ENCODE measurements at places on chromosomes 7 and 10. TPM values are rescaled to one million over a fixed set of nuclear protein-coding genes. Genes with fewer than 3 reads are reported as not detected.

HYAL4 gene
- 0.14 TPM for total RNA-seq

TMEM184A gene
- total RNA-seq = not detected

PWWP2B gene
- total RNA-seq = 19.2 TPM

TUBAL3 gene
- not detected for total RNA-seq

GPR26 gene
- total RNA-seq = not detected

DNA sequence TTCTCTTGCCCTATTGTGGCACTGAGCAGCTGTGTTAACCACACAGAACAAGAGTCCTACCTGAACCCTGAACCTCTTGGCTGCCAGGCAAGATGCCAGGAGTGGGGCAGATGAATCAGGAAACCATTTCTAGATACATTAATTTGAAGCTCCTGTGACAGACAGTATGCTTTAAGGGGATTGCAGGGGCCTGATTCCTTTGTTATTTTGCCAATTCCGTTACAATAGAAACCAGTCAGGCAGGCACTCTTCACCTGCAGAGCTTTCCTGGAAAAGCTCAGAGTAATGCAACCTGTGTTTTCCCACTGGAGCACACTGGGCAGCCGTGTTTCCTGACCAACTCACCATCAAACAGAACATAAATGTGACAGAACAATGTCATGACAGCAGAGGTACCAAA is 233.1 kb downstream of the BMPER start:
- H3K4me3 ChIP-seq = no peak overlapping the region
- no peaks in the 10 kb centered on the region for H3K36me3 ChIP-seq
- no peaks in the 10 kb centered on the region for H3K27me3 ChIP-seq

DNA sequence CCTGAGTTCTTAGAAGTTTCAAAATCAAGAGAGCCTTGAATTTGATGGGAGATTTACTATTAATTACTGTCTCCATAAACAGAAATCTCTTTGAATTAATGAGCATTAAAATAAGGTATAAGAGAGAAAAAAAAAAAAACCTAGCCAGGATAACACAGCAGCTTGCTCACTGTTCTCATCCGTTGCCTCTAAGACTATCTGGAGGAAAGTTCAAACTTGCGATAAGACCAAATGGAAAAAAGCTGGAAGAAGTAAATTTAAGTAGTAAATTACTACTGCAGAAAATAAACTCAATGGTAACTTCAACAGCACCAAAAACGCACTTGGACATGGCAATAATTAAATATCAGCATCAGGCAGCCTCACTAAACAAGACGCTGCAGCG is 36.7 kb downstream of the GNA12 start:
- peaks cover 4% of the 10 kb centered on the region for H3K4me1 ChIP-seq
- H3K27ac ChIP-seq = no peak overlapping the region
- DNase-seq = no peak
- no peak overlapping the region for H3K4me3 ChIP-seq
- H3K27me3 ChIP-seq = no peaks in the 10 kb centered on the region

GRCh38 chr7:68571286-68571685 is 1027.0 kb upstream of the AUTS2 start:
- H3K27ac ChIP-seq = no peak overlapping the region
- no peaks in the 10 kb centered on the region for H3K4me1 ChIP-seq
- H3K4me3 ChIP-seq = no peak overlapping the region
- H3K36me3 ChIP-seq = no peaks in the 10 kb centered on the region
- DNase-seq = no peak

DNA sequence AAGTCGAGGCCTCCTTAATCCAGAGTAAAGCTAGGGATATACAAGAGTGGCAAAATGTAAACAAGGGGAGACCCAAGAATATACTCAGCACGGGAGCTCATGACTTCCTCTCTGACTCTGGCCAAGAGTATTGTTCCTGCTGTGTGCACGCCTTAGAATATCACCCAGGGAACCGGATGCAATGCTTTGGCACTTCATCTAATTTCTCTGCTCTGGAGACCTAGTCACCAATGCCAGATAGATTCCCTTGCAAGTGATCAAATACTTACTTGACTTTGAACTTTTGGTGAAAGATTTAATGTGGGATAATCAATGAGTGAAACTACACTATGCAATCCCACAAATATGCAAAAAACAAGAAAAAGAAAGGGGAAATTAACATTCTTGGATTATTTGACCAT is 695.5 kb downstream of the INHBA start:
- no peak overlapping the region for H3K27ac ChIP-seq
- no peak for DNase-seq
- no peaks in the 10 kb centered on the region for H3K4me1 ChIP-seq
- no peaks in the 10 kb centered on the region for H3K27me3 ChIP-seq
- H3K4me3 ChIP-seq = no peak overlapping the region
- no peaks in the 10 kb centered on the region for H3K36me3 ChIP-seq

DNA sequence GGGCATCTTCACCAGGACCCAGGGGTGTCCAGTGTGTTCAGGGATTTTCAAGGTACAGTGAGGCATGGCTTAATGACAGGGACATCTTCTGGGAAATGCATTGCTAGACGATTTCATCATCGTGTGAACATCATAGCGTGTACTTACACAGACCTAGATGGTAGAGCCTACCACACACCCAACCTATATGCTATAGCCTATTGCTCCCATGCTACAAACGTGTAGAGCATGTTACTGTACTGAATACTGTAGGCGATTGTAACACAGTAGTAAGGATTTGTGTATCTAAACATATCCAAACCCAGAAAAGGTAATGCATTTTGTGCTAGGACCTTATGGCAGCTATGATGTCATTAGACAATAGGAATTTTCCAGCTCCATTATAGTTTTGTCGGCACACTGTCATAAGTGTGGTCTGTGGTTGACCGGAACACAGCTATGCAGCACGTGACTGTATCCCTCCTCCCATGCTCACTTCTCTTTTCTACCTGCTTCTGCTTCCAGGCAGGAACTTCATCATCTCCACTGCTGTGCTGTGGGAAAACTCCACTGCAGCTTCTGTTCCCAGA is 416.2 kb upstream of the NFE2L3 start:
- no peak for DNase-seq
- H3K27me3 ChIP-seq = peaks cover 23% of the 10 kb centered on the region
- no peaks in the 10 kb centered on the region for H3K36me3 ChIP-seq
- H3K27ac ChIP-seq = no peak overlapping the region
- H3K4me1 ChIP-seq = no peaks in the 10 kb centered on the region

GRCh38 chr10:92848441-92849233 is at the start of gene EXOC6:
Gene EXOC6, plus strand, starts transcription at chr10:92848520. Its CDS starts 14 bp downstream, at chr10:92848534.
- H3K4me1 ChIP-seq = peaks cover 12% of the 10 kb centered on the region
- H3K27ac ChIP-seq = peak within 1 kb of the TSS; percentile 72

GRCh38 chr10:93758891-93759410 is 1.2 kb downstream of the LGI1 start:
- H3K27ac ChIP-seq = no peak overlapping the region
- no peaks in the 10 kb centered on the region for H3K36me3 ChIP-seq
- H3K4me3 ChIP-seq = no peak overlapping the region
- peaks cover 30% of the 10 kb centered on the region for H3K27me3 ChIP-seq

GRCh38 chr10:22986771-22987542 is 59.1 kb downstream of the ARMC3 start:
- DNase-seq = no peak
- no peaks in the 10 kb centered on the region for H3K4me1 ChIP-seq
- no peak overlapping the region for H3K4me3 ChIP-seq
- no peaks in the 10 kb centered on the region for H3K27me3 ChIP-seq
- H3K27ac ChIP-seq = no peak overlapping the region

DNA sequence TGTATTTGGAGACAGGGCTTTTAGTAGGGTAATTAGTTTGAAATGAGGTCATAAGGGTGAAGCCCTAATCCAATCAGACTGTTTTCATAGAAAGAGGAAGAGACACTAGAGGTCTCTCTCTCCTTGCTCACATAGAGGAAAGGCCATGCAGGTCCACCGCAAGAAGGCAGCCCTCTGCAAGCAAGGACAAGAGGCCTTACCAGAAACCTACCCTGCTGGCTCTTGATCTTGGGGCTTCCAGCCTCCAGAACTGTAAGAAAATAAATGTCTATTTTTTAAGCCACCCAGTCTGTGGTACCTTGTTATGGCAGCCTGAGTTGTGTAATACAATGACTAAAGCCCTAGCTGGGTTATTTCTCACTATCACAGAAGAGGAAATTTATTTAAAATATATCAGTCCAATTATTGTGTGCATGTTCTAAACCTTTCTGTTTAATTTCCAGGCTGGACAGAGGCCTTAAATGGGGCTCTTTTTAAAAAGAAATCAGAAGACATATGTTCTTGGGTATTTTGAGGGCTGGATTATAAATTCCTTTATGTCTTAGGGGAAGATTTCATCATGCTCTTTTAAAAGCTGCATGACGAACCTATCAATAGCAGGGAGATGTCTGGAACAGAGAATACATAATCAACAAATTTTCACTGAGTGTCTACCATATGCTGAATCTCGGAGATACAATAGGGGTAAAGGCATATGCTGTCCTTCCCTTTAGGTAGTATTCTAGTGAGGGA is 12.9 kb upstream of the TMEM26 start:
- no peak overlapping the region for H3K27ac ChIP-seq
- H3K36me3 ChIP-seq = no peaks in the 10 kb centered on the region
- no peaks in the 10 kb centered on the region for H3K27me3 ChIP-seq
- no peak for DNase-seq

- H3K27ac ChIP-seq = no peak overlapping the region
- no peaks in the 10 kb centered on the region for H3K36me3 ChIP-seq
- DNase-seq = no peak
- H3K4me3 ChIP-seq = no peak overlapping the region
These were observed 51.7 kb upstream of the RET start for GRCh38 chr10:43024942-43025700.

GRCh38 chr7:127766831-127767459 is 115.0 kb downstream of the SND1 start:
- no peaks in the 10 kb centered on the region for H3K36me3 ChIP-seq
- H3K4me3 ChIP-seq = no peak overlapping the region
- DNase-seq = no peak
- H3K27ac ChIP-seq = no peak overlapping the region

DNA sequence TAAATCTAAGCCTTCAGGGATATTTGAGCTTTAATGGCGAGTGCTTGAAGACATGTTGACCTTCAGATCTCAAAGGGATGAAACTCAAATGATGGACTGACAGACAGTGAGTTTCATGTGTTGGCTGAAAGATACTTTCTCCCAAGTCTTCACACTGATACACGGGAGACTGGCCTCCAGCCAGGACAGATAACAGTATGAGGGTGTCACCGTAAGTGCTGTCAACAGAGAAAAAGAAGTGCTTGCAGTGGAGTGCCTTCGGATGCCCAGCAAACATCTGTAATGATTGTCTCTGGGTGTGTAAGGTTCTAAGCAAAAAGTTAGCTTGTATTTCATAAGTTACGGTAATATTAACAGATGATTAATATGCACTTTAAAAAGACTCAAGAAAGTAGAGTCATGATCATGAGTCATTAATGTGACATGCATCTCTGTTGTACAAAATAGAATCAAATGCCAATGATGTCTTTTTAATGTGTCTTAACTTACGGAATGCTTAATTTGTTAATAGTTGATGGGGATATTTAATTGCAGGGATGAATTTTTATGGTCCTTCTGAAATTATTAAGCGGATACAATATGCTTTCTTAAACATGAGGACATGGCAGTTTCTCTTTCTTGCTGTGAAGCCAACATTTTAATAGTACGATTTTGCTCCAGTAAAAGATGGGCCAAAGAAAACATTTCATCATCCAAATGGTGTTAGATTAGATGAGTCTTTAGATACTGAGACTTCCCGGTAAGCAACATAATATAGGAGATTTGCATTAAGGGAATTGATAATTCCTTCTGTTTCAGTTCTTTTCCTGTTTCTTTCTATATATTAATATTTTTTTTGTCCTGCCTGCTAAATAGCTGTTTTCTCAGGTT is 292.5 kb downstream of the GALNT17 start:
- H3K27ac ChIP-seq = no peak overlapping the region
- H3K36me3 ChIP-seq = no peaks in the 10 kb centered on the region
- DNase-seq = no peak
- no peaks in the 10 kb centered on the region for H3K27me3 ChIP-seq

- H3K36me3 ChIP-seq = no peaks in the 10 kb centered on the region
- H3K27me3 ChIP-seq = peaks cover 3% of the 10 kb centered on the region
- DNase-seq = no peak
- no peak overlapping the region for H3K4me3 ChIP-seq
These were observed 231.1 kb downstream of the ADAM12 start for GRCh38 chr10:126157189-126157588.

- H3K4me3 ChIP-seq = no peak overlapping the region
- no peak overlapping the region for H3K27ac ChIP-seq
- peaks cover 1% of the 10 kb centered on the region for H3K27me3 ChIP-seq
- no peak for DNase-seq
- no peaks in the 10 kb centered on the region for H3K36me3 ChIP-seq
These were observed 207.6 kb downstream of the GLI3 start for GRCh38 chr7:42029405-42029804.

GRCh38 chr7:127946847-127947246 is 84.4 kb downstream of the LRRC4 start:
- peaks cover 6% of the 10 kb centered on the region for H3K36me3 ChIP-seq
- no peaks in the 10 kb centered on the region for H3K27me3 ChIP-seq
- no peak overlapping the region for H3K27ac ChIP-seq
- no peaks in the 10 kb centered on the region for H3K4me1 ChIP-seq
- H3K4me3 ChIP-seq = no peak overlapping the region

DNA sequence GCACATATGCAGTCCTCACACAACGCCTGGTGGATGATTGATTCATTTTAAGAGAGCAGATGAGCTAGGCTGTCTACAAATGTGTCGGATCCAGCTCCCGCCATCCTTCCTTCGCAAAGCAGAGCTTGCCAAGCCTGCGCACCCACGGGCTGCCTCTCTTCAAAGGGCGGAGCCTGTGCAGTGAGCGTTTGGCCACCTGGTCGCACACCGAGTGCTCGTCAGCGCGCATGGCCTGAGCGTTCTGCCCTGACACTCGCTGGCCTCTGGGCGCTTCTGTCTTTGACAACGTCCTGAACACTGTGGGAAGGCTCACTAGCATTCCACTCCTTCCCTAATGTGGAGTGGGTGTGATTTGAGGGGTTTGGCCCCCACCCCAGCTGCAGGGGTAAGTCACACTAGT is 47.1 kb upstream of the TMEM72 start:
- H3K4me3 ChIP-seq = peak overlapping the region; percentile 55
- H3K27ac ChIP-seq = no peak overlapping the region
- H3K27me3 ChIP-seq = peaks cover 22% of the 10 kb centered on the region
- H3K36me3 ChIP-seq = no peaks in the 10 kb centered on the region
- peaks cover 17% of the 10 kb centered on the region for H3K4me1 ChIP-seq

- H3K36me3 ChIP-seq = no peaks in the 10 kb centered on the region
- no peaks in the 10 kb centered on the region for H3K27me3 ChIP-seq
- peaks cover 5% of the 10 kb centered on the region for H3K4me1 ChIP-seq
- no peak overlapping the region for H3K4me3 ChIP-seq
- no peak overlapping the region for H3K27ac ChIP-seq
- DNase-seq = no peak
These were observed 56.3 kb downstream of the PRKAR2B start for GRCh38 chr7:107100824-107101223.
